Lower lobe of right lung (tissue), 2 donors: ENCODE measurements at places on chromosomes 4 and X. TPM values are rescaled to one million over a fixed set of nuclear protein-coding genes. Genes with fewer than 3 reads are reported as not detected.

GRCh38 chrX:3599802-3600430, 113.5 kb downstream of the PRKX start:
- no peaks in the 10 kb centered on the region for H3K36me3 ChIP-seq
- DNase-seq = no peak
- H3K4me3 ChIP-seq = no peak overlapping the region
- H3K27me3 ChIP-seq = no peaks in the 10 kb centered on the region
- H3K4me1 ChIP-seq = no peaks in the 10 kb centered on the region

GRCh38 chr4:83440899-83441298, 14.7 kb downstream of the HELQ start:
- H3K4me1 ChIP-seq = no peaks in the 10 kb centered on the region
- no peak overlapping the region for H3K27ac ChIP-seq
- H3K27me3 ChIP-seq = no peaks in the 10 kb centered on the region
- H3K36me3 ChIP-seq = peaks cover 73% of the 10 kb centered on the region
- DNase-seq = no peak

GRCh38 chrX:11113731-11114130, 2.6 kb downstream of the HCCS start:
- DNase-seq = no peak
- H3K36me3 ChIP-seq = peaks cover 41% of the 10 kb centered on the region
- no peaks in the 10 kb centered on the region for H3K27me3 ChIP-seq
- H3K27ac ChIP-seq = no peak overlapping the region
- H3K4me1 ChIP-seq = peaks cover 24% of the 10 kb centered on the region

GRCh38 chrX:87634361-87634760, 116.8 kb downstream of the KLHL4 start:
- H3K27me3 ChIP-seq = no peaks in the 10 kb centered on the region
- H3K4me3 ChIP-seq = no peak overlapping the region
- DNase-seq = no peak
- no peaks in the 10 kb centered on the region for H3K36me3 ChIP-seq

DNA sequence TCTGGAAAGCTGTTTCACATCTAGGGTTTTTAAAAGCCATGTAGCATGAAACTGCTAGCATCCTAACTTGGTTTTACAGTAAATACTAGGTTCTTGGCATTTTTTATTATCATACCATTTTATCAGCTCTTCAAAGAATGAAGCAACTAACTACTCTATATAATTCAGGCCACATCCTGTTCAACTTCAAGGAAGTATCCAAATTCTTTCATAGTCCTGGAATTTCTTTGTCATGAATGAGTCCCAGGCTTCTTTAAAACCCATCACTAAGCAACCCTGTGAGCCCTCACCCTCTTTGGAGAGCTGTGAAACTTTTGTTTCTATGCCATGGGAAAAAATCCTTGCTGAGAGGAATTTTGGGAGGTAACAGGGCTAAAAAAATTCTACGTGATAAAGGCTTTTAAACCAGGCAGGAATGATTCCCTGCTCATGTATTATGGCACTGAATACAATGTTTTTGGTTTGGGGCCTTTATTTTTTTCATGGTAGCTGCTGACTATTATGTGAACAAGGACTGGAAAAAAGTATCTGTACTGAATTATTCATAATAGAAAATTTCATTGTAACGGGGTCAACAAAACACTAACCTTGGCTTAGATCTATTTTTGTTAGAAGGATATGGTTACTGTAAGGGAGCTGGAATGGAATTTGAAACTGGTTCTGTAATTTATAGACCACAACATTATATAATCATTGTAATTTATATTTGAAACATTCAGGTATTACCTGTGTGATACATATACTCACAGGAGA, 164.9 kb downstream of the DCTD start:
- H3K27ac ChIP-seq = no peak overlapping the region
- no peaks in the 10 kb centered on the region for H3K27me3 ChIP-seq
- no peaks in the 10 kb centered on the region for H3K4me1 ChIP-seq
- no peaks in the 10 kb centered on the region for H3K36me3 ChIP-seq
- no peak overlapping the region for H3K4me3 ChIP-seq

GRCh38 chrX:42028109-42028508, 104.8 kb upstream of the CASK start:
- no peaks in the 10 kb centered on the region for H3K4me1 ChIP-seq
- no peak overlapping the region for H3K27ac ChIP-seq
- H3K36me3 ChIP-seq = no peaks in the 10 kb centered on the region
- H3K27me3 ChIP-seq = no peaks in the 10 kb centered on the region

GRCh38 chr4:65046192-65047133, 623.8 kb downstream of the EPHA5 start:
- H3K36me3 ChIP-seq = no peaks in the 10 kb centered on the region
- no peaks in the 10 kb centered on the region for H3K4me1 ChIP-seq

DNA sequence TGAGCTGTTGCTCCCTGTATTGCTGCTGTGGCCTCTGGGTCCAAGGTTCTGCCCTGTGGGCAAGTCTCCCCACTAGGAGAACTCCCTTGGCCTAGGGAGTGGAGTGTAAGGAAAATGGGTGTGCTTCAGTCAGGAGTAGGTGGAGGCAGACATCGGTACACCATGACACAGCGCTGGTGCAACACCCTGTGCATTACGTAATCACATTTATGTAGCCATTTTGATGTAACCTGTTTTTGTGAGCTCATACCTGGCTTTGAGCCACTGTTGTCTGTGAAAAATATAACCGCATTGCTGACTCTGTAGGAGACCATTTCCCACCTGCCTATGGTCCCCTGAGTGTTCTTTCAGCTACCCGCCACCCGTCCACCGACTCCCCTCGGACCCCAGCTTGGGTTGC, 700.5 kb upstream of the AGA start:
- no peaks in the 10 kb centered on the region for H3K4me1 ChIP-seq
- no peak for DNase-seq
- no peaks in the 10 kb centered on the region for H3K27me3 ChIP-seq

DNA sequence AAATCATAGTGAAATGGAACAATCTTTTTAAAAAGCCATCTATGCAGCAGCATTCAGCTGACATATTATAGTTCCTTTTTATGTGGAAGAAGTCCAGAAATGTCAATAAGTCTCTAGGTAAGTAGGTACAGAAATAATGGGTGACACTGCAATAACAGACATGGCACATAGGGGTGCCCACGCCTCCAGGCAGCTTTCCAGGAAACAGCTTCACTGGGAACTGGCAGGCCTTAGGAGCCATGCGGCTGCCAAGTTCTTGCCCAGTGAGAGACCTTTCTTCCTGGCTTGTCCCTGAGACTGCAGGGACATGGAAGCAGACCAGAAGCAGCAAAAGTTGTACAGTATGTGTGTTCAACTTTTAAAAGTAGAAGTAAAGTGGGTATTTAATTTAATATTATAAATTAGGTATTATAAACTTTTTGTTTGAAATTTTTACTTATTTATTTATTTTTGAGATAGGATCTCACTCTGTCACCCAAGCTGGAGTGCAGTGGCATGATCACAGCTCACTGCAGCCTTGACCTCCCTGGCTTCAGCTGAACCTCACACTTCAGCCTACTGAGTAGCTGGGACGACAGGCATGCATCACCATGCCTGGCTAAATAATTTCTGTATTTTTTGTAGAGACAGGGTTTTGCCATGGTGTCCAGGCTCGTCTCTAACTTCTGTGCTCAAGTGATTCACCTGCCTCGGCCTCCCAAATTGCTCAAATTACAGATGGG, 12.1 kb upstream of the ETNPPL start:
- H3K27ac ChIP-seq = no peak overlapping the region
- no peaks in the 10 kb centered on the region for H3K36me3 ChIP-seq
- no peaks in the 10 kb centered on the region for H3K4me1 ChIP-seq
- H3K27me3 ChIP-seq = no peaks in the 10 kb centered on the region

GRCh38 chr4:173684223-173684622, 154.2 kb upstream of the HAND2 start:
- no peak for DNase-seq
- H3K27ac ChIP-seq = no peak overlapping the region
- no peak overlapping the region for H3K4me3 ChIP-seq
- H3K4me1 ChIP-seq = no peaks in the 10 kb centered on the region
- no peaks in the 10 kb centered on the region for H3K36me3 ChIP-seq

DNA sequence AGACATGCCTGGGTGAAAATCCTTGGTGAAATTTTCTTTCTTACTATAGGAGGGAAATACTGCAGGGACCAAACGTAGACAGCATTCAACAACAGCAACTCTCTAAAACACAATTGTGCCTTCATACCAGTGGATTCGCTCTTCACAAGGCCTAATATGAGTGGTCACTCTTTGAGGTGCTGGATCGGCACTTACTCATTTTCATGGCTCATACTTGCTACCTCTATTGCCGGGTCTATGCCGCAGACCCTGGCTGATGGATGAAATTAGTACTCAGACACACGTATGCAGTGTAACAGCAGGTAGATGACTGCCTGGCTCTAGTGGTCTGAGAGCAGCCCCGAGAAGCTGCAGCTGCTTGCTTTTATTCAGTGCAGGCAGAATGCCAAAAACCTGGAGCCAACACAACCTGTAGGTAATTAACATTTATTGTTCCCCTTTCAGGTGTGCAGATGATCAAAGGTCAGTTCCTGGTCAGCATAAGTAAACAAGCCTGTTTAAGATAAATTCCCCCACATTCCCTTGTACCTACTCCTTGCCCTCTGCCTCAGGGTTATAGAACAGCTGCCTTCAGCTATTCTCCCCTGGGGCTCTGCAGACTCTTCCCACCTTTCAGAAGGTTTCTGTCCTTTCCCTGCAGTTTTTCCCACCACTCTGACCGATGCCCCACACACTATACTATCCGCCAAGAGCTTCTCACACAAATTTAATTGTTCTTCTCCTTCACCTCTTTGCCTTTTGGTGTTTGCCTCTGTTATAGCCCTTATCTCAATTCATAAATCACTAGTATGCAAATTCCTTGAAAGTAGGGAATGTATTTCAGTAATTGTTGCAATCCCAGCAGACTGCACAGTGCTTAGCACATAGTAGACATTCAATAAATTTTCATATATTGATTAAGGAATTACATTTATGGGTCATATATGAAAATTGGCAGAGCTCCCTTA, 210.0 kb downstream of the SPANXN3 start:
- H3K4me1 ChIP-seq = no peaks in the 10 kb centered on the region
- H3K27ac ChIP-seq = no peak overlapping the region
- no peaks in the 10 kb centered on the region for H3K36me3 ChIP-seq
- no peak for DNase-seq
- no peaks in the 10 kb centered on the region for H3K27me3 ChIP-seq
- H3K4me3 ChIP-seq = no peak overlapping the region

- no peaks in the 10 kb centered on the region for H3K4me1 ChIP-seq
- no peak for DNase-seq
- H3K4me3 ChIP-seq = no peak overlapping the region
- H3K27me3 ChIP-seq = no peaks in the 10 kb centered on the region
- H3K27ac ChIP-seq = no peak overlapping the region
- H3K36me3 ChIP-seq = no peaks in the 10 kb centered on the region
These were observed 17.8 kb downstream of the DKK2 start for GRCh38 chr4:107018344-107018735.

DNA sequence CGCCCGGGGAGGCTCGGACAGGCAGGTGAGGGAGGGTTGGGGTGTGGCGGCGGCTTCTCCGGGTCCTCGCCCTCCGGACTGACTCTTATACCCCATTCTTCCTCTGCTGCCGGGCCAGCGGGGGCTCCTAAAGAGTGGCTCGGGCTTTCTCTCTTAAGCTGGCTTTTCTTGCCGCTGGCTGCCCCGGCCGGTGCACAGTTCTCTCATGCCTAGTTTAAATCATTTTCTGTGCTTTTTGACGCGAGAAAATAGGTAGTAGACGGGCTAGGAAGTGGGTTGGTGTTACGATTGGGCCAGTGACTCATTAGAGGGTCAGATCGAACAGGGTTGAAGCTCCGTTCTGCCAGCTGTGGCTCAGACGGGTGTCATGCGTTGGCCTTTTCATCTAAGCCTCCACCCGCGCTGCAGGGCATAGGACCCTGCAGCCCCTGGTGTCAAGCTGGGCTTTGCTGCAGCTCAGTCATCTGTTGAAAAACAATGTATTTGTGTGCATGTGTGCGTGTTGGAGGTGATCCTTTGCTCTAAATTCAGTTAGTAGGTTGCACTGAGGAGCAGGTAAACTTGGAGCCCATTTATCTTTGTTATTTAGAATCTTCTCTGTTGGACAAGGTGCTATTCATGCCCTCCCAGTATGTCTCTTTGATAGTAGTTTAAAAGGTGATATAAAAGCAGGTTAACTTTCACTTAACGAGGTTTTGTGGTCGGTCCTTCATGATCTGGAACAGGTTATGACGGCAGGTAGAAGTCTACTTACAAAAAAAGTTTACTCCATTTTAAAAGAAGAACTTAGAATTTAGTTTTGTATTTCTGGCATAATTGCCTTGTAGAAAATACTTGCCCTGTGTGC, 802 bp downstream of the BMP2K start:
- H3K27ac ChIP-seq = peak overlapping the region; percentile 100
- no peaks in the 10 kb centered on the region for H3K36me3 ChIP-seq
- H3K4me3 ChIP-seq = peak overlapping the region; percentile 81

- no peak overlapping the region for H3K27ac ChIP-seq
- DNase-seq = no peak
- no peaks in the 10 kb centered on the region for H3K27me3 ChIP-seq
- no peak overlapping the region for H3K4me3 ChIP-seq
- no peaks in the 10 kb centered on the region for H3K4me1 ChIP-seq
- H3K36me3 ChIP-seq = no peaks in the 10 kb centered on the region
These were observed 368.0 kb downstream of the CCSER1 start for GRCh38 chr4:90495211-90495610.

- peaks cover 10% of the 10 kb centered on the region for H3K36me3 ChIP-seq
- no peak overlapping the region for H3K4me3 ChIP-seq
- H3K27me3 ChIP-seq = no peaks in the 10 kb centered on the region
- no peak for DNase-seq
- H3K27ac ChIP-seq = peak overlapping the region; percentile 67
These were observed 20.8 kb downstream of the IRF2 start for GRCh38 chr4:184453365-184454160.

GRCh38 chr4:2939383-2940243, 23.6 kb downstream of the NOP14 start:
- H3K36me3 ChIP-seq = peaks cover 82% of the 10 kb centered on the region
- no peak overlapping the region for H3K27ac ChIP-seq
- no peaks in the 10 kb centered on the region for H3K27me3 ChIP-seq
- H3K4me1 ChIP-seq = peaks cover 26% of the 10 kb centered on the region

DNA sequence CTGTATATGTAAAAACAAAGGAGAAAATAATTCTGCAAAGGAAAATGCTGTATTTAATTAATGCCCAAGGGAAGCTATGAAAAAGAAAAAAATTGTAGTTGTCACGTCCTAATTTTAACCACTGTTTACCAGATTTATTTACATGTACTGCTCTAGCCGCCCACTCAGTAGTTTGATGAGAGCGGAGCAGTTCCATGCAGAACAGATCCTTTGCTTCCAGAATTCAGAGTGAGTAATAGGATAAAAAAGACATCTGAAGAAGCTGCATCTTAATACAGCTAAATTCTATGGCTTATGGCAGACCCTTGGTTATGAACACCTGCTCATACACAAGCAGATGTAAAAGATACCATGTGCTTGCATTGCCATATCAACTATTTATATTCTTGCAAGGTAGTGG, 287.0 kb downstream of the GASK1B start:
- no peak overlapping the region for H3K27ac ChIP-seq
- no peak overlapping the region for H3K4me3 ChIP-seq
- H3K4me1 ChIP-seq = no peaks in the 10 kb centered on the region
- no peaks in the 10 kb centered on the region for H3K36me3 ChIP-seq
- H3K27me3 ChIP-seq = no peaks in the 10 kb centered on the region

GRCh38 chr4:120692964-120693363, 229.6 kb downstream of the PRDM5 start:
- no peaks in the 10 kb centered on the region for H3K36me3 ChIP-seq
- no peaks in the 10 kb centered on the region for H3K27me3 ChIP-seq
- DNase-seq = no peak

SLC4A4 gene
- total RNA-seq = 18.8 TPM

XAGE1A gene
- not detected for total RNA-seq

MTNR1A gene
- not detected for total RNA-seq

IL21 gene
- total RNA-seq = not detected

OPRPN gene
- total RNA-seq = not detected

BRS3 gene
- not detected for total RNA-seq

DDX53 gene
- not detected for total RNA-seq

SMR3B gene
- total RNA-seq = not detected

NPY2R gene
- 0.27 TPM for total RNA-seq
